ENCODE measurements at places on chromosomes 6 and 20.

GRCh38 chr6:12250383-12250770 lies 39.8 kb upstream of the EDN1 start:
- H3K36me3 ChIP-seq, result no peaks in the 10 kb centered on the region
- peaks cover 27% of the 10 kb centered on the region for H3K27me3 ChIP-seq
- DNase-seq, result no peak
- H3K4me1 ChIP-seq, result no peaks in the 10 kb centered on the region
- H3K4me3 ChIP-seq, result no peak overlapping the region

- no peak for DNase-seq
- no peak overlapping the region for H3K4me3 ChIP-seq
- H3K4me1 ChIP-seq, result no peaks in the 10 kb centered on the region
- no peak overlapping the region for H3K27ac ChIP-seq
- no peaks in the 10 kb centered on the region for H3K27me3 ChIP-seq
Observed at GRCh38 chr6:21773576-21773968, 180.0 kb downstream of the SOX4 start.

- H3K4me3 ChIP-seq, result no peak overlapping the region
- H3K36me3 ChIP-seq, result no peaks in the 10 kb centered on the region
- no peak for DNase-seq
- no peaks in the 10 kb centered on the region for H3K27me3 ChIP-seq
- H3K27ac ChIP-seq, result no peak overlapping the region
Observed at GRCh38 chr6:112912416-112913101, 565.4 kb downstream of the RFPL4B start.

DNA sequence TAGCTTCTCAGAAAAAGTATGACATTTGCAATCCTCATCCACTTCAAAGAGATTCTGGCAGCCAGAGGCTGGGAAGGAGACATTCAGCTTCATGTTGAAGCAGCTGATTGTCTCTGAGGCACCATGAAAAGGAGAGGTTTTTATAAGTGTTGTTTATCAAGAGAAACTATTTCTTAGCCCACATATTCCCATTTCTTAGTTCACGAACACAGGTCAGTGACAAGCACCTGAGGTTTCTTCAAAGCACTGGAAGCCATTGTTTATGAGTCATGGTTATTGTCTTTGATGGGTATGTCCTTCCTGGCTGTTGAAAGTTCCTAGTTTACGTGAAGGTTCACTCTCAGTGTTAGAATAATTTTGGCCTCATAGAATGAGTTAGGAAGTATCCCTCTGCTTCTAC lies 3.0 kb upstream of the DDX43 start:
- no peaks in the 10 kb centered on the region for H3K27me3 ChIP-seq
- H3K36me3 ChIP-seq, result peaks cover 26% of the 10 kb centered on the region
- peak overlapping the region; percentile 74 for H3K27ac ChIP-seq

- no peaks in the 10 kb centered on the region for H3K36me3 ChIP-seq
- H3K4me1 ChIP-seq, result no peaks in the 10 kb centered on the region
- peaks cover 9% of the 10 kb centered on the region for H3K27me3 ChIP-seq
- DNase-seq, result no peak
- no peak overlapping the region for H3K27ac ChIP-seq
Observed at GRCh38 chr20:17771206-17772004, 71.6 kb downstream of the BANF2 start.

DNA sequence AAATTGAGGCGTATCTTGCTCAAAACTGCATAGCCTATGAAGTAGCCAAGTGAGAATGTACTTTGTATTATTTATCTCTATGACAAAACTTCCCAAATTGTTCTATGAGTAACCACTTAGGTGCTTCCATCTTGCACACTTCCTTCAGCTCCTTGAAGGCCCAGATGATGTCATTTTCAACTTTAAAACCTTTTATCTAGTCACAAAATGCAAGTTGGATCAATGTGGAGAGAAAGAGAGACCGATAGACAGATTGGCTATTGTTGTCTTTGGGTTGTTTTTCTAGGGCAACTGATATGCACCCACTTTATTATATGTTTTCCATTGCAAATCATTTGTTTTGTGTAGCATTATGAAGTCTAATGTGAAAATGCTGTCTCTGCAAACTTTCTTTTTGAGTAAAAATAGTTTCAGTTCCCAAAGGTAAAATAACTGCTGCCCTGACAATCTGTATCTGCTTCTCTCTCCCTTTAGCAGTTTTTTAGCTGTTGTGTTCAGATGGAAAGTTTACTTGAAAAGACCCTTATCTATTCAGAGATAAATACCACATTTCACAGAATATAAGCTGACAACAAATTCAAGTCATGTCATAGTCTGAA lies 73.7 kb upstream of the CITED2 start:
- no peaks in the 10 kb centered on the region for H3K27me3 ChIP-seq
- peaks cover 26% of the 10 kb centered on the region for H3K4me1 ChIP-seq
- no peak for DNase-seq
- no peak overlapping the region for H3K4me3 ChIP-seq
- H3K36me3 ChIP-seq, result no peaks in the 10 kb centered on the region

DNA sequence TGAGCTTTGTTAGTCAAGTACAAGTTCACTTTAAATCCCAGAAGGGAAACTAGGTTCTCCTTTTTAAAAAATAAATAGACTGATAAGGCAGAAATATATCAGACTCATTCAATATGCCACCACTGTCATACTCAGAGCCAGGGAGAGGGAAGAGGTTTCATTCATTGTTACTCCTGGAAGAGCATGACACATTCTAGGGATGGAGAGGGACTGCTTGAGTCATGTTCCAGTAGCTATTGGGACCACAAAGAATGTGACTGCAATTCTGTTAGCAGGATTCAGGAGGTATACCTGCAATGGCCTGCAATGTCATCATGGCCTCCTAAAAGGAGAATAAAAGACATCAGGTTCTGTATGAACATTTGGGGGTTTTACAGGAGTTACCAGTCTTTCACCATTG lies 167.6 kb downstream of the TFAP2B start:
- H3K27me3 ChIP-seq, result no peaks in the 10 kb centered on the region
- H3K4me3 ChIP-seq, result no peak overlapping the region

DNA sequence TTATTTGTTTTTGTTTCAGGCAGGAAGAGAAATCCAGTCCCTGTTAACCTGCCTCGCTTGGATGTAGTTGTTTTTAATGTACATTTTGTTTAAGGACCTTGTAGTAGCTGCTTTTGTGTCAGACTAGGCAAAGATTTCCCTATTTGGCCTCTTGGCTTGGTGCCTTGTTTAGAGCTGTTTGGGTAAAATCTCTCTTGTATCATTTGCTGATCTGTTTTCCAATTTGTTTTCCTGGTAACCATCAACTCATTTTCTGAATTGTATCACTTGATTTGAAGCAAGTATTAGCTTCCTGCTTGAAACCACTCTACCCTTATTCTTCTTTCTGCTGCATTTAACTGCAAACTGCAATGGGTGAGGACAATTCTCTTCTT lies 160.7 kb downstream of the ZFAND3 start:
- H3K4me3 ChIP-seq, result no peak overlapping the region
- no peaks in the 10 kb centered on the region for H3K27me3 ChIP-seq
- H3K27ac ChIP-seq, result no peak overlapping the region
- peaks cover 22% of the 10 kb centered on the region for H3K4me1 ChIP-seq
- H3K36me3 ChIP-seq, result peaks cover 8% of the 10 kb centered on the region

DNA sequence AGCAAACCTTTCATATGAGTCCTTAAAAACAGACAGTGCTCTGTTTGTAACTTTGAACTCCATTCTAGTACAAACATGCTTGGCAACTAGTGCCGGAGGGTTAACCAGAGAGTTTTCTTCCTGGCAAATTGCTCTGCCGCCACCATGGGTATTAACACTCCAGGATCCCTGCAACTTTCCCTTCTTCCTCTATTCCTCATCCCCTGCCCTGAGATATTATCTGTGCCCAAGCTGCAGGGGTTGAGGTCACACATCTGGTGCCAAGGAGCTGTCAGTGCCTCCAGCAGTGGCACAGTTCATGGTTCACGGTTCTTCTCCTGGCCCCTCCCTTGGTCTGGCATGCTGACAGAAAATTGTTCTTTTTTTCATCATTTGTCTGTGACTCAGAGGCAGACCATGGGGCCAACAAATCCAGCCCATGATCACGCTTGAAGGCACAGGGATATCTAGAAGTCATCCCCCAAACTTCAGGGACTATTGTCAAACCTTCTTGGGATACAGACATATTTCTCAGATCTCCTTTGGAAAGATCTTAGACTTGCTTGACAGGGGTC lies 77.5 kb downstream of the ATXN1 start:
- no peak overlapping the region for H3K4me3 ChIP-seq
- no peak overlapping the region for H3K27ac ChIP-seq
- H3K36me3 ChIP-seq, result peaks cover 53% of the 10 kb centered on the region
- H3K4me1 ChIP-seq, result peaks cover 58% of the 10 kb centered on the region

DNA sequence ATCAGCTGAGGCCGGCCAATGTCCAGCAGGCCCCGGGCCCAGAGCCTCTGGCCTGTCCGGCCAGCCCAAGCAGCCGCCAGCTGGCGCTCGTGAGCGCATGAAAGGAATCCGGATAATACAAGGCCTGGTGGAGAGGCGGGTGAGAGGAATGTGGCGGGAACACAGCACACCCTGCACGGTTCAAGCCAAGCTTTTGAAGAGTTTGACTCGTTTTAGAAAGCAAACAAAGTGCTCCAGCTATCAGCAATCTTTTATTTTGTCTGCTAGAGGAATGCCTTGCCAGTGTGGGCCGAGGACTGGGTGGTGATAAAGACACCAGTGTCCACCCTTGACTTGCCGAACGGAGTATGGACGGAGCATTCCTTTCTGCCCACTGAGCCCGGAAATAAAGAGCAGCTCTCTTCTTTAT lies 9.3 kb upstream of the NEDD9 start:
- no peaks in the 10 kb centered on the region for H3K27me3 ChIP-seq
- peaks cover 13% of the 10 kb centered on the region for H3K4me1 ChIP-seq
- peaks cover 60% of the 10 kb centered on the region for H3K36me3 ChIP-seq
- no peak overlapping the region for H3K4me3 ChIP-seq
- no peak overlapping the region for H3K27ac ChIP-seq

DNA sequence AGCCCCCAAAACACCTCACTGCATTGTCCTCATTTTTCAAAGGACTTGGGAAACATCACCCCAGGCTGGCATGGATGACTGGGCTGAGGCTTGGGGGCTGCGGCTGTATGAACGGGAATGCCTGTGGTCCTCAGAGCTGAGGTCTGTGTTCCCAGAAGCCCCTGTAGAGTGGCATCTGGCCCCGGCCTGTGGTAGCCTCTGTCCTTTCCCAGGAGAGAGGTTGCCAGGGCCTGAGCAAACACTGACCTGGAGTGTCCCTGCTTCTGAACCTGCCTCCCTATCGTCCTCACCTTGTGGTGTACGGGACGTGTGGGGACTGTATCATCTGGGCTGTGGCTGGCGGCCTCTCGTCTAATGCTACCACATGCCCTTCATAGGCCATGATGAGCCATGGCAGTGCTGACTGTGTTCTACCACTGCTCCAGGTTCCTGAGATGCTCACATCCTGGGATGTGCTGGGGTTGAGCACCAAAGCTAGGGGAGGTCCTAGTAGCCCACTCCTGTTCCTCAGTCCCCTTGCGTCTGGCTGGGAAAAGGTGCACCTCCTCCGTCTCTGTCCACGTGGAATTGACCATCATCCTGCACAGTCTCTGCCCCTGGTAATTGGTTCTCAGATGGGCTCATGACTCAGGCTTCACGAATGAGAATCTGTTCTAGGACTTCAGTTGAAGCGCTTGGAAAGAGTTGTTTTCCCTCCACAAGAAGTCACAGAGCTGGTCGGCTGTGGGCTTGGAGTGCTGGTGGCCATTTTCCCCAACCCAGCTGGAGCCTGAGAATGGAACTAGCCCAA lies 27.6 kb downstream of the PHACTR3 start:
- DNase-seq, result no peak
- H3K27ac ChIP-seq, result no peak overlapping the region
- no peaks in the 10 kb centered on the region for H3K36me3 ChIP-seq
- no peaks in the 10 kb centered on the region for H3K4me1 ChIP-seq
- H3K27me3 ChIP-seq, result peaks cover 1% of the 10 kb centered on the region

DNA sequence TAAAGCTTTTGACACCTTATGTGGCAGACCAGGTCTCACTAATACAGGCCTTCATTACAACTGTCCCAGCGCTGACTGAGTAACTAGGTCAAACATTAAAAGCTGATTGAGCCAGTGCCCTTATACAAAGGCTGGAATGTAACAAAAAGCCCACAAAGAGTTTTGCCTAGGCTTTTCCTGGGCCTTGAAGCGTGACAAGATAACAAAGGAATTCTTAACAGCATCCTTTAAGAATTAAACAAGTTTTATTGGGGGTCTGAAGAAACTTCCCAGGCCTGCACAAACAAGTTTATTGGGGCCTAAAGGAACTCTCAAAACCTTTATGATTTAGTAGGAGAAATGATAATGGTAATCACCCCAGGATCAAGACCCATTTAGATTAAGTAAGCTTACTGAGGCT lies 267.6 kb upstream of the FAM83B start:
- no peaks in the 10 kb centered on the region for H3K27me3 ChIP-seq
- no peak overlapping the region for H3K4me3 ChIP-seq
- no peak for DNase-seq

- H3K36me3 ChIP-seq, result no peaks in the 10 kb centered on the region
- H3K27me3 ChIP-seq, result peaks cover 9% of the 10 kb centered on the region
- H3K4me1 ChIP-seq, result peaks cover 2% of the 10 kb centered on the region
- no peak overlapping the region for H3K27ac ChIP-seq
- DNase-seq, result no peak
- H3K4me3 ChIP-seq, result no peak overlapping the region
Observed at GRCh38 chr6:133774356-133774755, 114.6 kb upstream of the TCF21 start.
